ENCODE measurements at places on chromosomes 13 and 19. TPM values are rescaled to one million over a fixed set of nuclear protein-coding genes. Genes with fewer than 3 reads are reported as not detected.

DNA sequence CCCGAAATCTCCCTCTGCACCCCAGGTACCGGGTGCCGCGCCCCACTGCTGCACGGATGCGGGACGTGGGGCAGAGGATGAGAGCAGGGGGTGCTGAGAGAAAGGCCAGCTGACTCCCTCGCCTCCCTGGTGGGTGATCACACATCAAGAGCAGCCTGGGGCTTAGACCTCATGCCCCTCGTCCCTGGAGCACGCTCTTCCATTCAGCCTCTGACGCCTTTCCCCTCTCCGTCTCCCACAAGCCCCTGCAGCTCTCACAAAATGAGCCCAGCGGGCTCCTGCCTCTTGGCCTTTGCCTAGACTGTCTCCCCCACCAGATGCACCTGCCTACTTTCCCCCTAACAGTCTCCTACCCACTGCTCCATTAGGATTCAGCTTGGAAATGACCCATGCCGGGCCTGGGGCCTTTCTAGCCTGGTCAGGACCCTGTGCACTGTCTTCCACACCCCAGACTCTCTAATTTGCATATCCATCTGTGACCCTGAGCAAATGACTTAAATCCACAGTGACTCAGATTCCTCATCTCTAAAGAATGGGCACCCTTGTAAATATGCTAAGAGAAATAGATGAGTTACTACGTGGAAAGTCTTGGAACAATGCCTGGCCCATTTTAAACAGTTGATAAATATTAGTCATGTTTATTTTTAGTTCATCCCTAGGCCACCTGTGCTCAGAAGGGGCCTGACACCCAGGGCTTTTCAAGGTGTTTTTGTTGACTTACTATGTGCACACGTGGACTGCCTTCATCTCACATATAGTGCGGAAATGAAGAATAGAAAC, 582 bp upstream of the PTPRH start:
- no peak for DNase-seq

- peak; percentile 53 for DNase-seq
Observed at GRCh38 chr19:46787331-46788261, 798 bp downstream of the SLC1A5 start.

The SOX1 gene
- not detected for total RNA-seq

DNA sequence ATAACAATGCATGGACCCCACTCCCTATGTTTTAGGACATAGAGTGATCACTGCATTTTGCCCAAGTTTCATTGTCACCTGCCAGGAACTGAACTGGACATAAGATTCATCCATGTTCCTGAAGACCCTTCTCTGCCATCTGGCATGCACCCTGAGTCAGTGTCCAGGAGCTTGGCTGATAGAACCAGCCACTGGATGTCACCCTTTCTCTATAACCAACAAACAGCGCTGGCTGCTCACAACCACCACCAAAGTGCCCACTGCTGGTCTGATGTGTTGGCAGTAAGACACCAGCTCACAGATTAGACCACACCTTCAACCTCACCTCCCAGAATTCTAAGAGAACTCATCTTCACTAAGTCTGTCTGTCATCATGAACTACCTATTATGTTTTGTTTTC, 333.4 kb downstream of the ITGBL1 start:
- no peak for DNase-seq

DNA sequence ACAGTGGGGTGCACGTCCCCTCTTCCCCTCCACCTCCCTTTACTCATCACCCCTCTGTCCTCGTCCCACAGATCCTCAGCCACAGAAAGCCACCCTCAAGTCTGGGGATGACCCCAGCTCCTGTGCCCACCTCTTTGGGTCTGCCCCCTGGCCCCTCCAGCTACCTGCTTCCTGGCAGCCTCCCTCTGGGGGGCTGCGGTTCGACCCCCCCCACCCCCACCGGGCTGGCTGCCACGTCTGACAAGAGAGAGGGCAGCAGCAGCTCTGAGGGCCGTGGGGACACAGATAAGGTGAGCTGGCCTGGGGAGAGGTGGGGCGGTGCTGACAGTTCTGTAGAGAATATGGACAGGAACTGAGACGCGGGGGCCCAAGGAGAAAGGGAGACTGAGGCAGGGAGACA, 11.1 kb downstream of the IRF3 start:
- DNase-seq: no peak

The ATP12A gene
- 1.1 TPM for total RNA-seq

The YJEFN3 gene
- 8.2 TPM for total RNA-seq

DNA sequence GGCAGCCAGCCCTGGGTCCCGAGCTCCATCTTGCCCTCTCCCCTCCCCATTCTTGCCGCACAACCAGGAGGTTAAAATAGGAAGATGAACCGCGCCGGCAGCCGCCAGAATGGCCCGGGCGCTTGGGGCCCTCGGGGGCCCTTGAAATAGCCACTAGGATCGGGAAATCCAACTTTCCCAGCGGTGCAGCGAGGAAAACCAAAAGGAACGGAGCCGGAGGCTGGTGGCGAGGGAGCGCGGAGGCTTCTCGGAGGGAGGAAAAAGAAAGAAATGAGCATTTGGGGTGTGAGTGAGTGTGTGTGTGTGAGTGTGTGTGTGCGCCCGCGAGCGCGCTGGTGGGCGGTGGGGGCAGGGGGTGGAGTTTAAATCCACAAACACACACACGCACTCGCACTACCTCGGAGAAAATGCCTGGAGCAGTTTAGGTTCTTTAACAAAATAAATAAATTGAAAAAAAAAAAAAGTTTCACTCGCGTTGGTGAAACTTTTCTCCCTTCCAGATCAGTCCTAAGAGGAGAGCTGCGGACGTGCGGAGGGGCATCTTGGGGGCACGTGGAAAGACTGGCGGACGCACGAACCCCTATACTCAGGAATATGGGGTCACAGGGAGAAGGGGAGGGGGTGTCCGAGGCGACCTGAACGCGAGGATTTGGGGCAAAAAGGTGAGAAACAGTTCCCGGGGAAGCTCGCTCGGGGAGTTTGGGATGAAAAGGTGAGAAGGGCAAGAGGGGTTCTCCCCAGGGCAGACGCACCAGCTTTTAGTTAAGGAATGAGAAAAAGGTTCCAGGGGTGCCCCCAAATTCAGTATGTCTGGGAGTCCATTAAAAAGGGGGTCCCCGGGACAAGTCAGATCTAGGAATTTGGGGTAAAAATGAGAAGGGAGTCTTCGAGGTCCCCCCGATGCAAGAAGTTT, 1.3 kb downstream of the RFX2 start:
- peak; percentile 40 for DNase-seq

DNA sequence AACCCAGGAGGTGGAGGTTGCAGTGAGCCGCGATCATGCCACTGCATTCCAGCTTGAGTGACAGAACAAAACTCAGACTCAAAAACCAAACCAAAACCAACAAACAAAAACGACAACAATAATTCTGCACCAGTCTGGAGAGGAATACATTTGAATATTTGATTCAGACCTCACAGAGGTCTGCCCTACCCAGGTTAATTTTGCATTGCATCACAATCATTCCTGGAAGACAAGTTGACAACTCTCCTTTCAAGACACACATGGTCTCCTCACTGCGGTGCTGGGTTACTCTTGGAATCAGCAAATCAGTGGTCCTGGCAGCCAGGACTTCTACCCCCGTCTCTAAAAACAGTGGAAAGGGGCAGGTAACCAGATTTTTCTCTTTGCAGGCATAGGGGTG, 79.9 kb upstream of the TMTC4 start:
- no peak for DNase-seq

The NTN5 gene
- total RNA-seq: 0.68 TPM

DNA sequence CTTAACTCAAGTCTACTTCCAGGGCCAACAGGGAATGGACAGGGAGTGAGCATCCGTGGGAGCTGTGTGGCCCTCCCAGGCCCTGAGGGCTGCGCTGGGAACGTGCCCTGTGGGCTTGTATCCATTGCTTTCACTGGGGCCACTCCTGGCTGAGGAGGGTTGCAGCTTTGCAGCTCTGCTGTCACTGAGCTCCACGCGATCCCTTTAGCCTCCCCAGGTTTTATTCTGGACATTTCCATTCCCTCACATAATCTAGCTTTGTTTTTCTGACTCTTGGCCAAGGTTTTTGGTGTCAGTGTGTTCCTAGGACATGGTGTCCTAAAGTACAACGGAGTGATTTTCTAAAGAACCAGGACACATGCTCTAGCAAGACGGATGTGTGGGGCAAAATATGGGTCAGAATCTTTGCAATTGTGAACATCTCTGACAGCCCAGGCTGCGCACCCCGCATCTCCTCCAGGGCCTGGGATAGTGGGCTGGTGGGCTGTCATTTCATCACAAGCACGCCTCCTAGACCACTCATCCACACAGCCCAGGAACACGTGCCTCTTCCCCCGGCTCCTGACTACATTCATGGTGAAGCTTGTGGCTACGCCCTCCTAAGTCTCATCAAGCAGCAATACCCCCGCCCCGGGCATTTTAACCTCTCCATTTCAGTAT, 28.0 kb downstream of the GGACT start:
- no peak for DNase-seq

The IGFL1 gene
- total RNA-seq: not detected

GRCh38 chr13:103097366-103097928, 31.2 kb upstream of the SLC10A2 start:
- DNase-seq: no peak

- DNase-seq: no peak
Observed at GRCh38 chr19:10621966-10622365, 3.4 kb upstream of the SLC44A2 start.

GRCh38 chr13:113545931-113546516, 38.5 kb upstream of the TFDP1 start:
- no peak for DNase-seq

The NLRP9 gene
- not detected for total RNA-seq

DNA sequence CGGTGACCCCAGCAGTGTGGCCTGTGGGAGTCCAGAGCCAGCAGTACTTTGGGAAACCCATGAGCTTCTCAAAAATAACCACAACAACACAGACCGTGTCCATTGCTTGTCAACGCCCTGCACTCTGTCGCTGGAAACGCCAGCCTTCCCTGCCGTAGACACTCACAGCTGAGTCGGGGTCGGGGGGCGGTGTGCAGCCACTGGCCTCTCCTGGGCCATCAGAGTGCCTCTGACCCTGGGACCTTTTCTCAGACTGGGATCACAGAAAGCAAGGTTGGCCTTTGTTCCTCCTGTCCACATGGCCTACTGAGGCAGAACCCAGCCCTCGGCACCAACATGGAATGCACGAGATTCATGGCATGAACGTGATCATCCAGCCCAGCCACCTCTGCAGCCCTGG, 95.7 kb downstream of the TUBA3C start:
- no peak for DNase-seq

The CGB1 gene
- not detected for total RNA-seq

- DNase-seq: no peak
Observed at GRCh38 chr13:76385586-76385985, 500.6 kb downstream of the KCTD12 start.

GRCh38 chr13:56735537-56735942, 405.2 kb upstream of the PRR20A start:
- DNase-seq: no peak

GRCh38 chr13:110001670-110002275, 215.4 kb upstream of the IRS2 start:
- DNase-seq: no peak

- DNase-seq: no peak
Observed at GRCh38 chr19:7522923-7523667, 671 bp downstream of the MCOLN1 start.

The LILRA1 gene
- total RNA-seq: not detected

The ZNF433 gene
- not detected for total RNA-seq

DNA sequence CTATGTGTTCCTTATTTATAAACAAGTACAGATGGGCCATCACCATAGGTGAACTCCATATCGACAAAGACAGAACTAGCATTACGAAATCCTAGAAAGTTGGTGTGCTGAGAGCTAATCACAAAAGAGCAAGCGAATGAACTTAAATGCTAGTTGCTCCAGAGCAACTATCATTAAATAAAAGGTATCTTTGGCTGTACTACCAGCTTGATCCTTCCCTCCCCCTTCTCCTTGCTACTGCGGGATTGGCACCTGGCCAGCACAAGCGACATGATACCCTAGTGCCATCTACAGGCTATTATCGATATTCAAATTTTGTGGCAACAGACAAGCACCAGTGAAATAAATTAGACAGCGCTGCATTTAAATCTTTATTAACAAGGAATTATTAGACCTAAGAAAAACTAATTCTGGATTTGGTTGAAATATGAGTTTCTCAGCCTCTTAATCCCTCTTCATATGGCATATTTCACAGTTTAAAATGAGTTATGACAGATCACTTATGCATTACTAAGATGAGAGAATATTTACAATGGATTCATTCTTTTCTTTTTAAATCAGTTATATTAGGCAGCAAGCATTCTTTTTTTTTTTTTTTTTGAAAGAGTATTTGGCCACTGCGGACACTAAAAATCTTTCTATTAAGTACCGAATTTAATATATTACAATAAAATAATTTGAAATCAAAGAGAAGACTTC, 5.8 kb downstream of the PCDH9 start:
- DNase-seq: peak; percentile 45

- no peak for DNase-seq
Observed at GRCh38 chr13:99987154-99988019, 5.8 kb downstream of the ZIC2 start.

The MAST1 gene
- 1.1 TPM for total RNA-seq

GRCh38 chr13:113545455-113545930, 39.1 kb upstream of the TFDP1 start:
- DNase-seq: no peak

DNA sequence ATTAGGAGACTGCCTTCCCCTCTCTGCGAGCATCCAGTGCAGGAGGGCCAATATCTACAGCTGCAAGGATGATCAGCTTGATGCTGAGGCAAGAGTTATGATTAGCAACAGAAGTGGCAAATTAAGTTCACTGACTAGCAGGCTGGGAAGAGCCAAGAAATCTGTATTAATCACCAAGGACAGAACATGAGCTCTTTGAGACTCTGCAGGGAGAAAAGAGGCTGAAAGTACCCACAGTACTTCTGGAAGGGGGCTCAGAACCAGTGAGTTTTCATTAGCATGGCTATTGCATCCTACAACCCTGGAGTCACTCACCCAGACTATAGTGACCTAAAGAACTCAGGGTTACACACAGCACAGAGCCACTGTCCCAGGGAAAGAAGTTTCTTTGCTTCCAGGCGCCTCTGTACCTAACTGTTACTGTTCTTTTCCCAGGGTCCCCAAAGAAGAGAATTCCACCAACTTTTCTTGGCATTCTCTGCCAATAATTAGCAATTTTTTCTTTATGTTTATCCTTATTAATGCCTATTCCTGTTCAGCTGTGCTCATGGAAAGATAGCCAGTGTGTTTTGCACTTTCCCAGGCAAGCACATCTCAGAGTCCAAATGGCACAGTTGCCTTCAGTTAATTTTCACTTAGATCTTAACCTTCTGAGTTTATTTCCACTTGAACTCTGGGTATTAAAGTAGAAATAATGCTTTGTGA, 25.8 kb upstream of the MEDAG start:
- DNase-seq: no peak
